Lower lobe of right lung (tissue), 2 donors: ENCODE measurements at places on chromosomes 13 and 19.

- no peaks in the 10 kb centered on the region for H3K4me1 ChIP-seq
- no peak overlapping the region for H3K27ac ChIP-seq
- H3K27me3 ChIP-seq = no peaks in the 10 kb centered on the region
- H3K4me3 ChIP-seq = no peak overlapping the region
- DNase-seq = no peak
These were observed 1198.2 kb upstream of the PCDH9 start for GRCh38 chr13:68428292-68428691.

- H3K36me3 ChIP-seq = no peaks in the 10 kb centered on the region
- no peaks in the 10 kb centered on the region for H3K4me1 ChIP-seq
- no peak overlapping the region for H3K4me3 ChIP-seq
- DNase-seq = no peak
- no peaks in the 10 kb centered on the region for H3K27me3 ChIP-seq
These were observed 713.8 kb upstream of the GPC6 start for GRCh38 chr13:92512852-92513251.

DNA sequence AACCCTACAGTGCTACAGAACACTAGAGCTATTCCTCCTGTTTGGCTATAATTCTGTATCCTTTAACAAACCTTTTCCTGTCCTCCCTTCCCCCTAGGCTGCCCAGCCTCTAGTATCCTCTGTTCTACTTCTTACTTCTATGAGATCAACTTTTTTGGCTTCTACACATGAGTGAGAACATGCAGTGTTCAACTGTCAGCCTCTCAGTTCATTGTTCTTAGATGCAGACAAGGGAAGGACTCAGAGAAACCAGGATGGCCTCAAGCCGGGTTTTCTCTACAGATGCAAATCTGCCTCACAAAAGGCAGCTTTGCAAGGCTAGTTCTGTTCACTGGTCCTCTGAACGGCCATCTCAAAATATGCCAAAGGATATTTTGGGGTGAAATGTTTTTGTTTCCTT, 18.4 kb downstream of the AMER2 start:
- H3K27ac ChIP-seq = no peak overlapping the region
- H3K27me3 ChIP-seq = peaks cover 9% of the 10 kb centered on the region
- no peaks in the 10 kb centered on the region for H3K4me1 ChIP-seq
- no peaks in the 10 kb centered on the region for H3K36me3 ChIP-seq
- no peak overlapping the region for H3K4me3 ChIP-seq

- no peak overlapping the region for H3K4me3 ChIP-seq
- H3K4me1 ChIP-seq = peaks cover 38% of the 10 kb centered on the region
- H3K36me3 ChIP-seq = no peaks in the 10 kb centered on the region
- no peak for DNase-seq
These were observed 100.2 kb upstream of the MBNL2 start for GRCh38 chr13:97121894-97122293.

DNA sequence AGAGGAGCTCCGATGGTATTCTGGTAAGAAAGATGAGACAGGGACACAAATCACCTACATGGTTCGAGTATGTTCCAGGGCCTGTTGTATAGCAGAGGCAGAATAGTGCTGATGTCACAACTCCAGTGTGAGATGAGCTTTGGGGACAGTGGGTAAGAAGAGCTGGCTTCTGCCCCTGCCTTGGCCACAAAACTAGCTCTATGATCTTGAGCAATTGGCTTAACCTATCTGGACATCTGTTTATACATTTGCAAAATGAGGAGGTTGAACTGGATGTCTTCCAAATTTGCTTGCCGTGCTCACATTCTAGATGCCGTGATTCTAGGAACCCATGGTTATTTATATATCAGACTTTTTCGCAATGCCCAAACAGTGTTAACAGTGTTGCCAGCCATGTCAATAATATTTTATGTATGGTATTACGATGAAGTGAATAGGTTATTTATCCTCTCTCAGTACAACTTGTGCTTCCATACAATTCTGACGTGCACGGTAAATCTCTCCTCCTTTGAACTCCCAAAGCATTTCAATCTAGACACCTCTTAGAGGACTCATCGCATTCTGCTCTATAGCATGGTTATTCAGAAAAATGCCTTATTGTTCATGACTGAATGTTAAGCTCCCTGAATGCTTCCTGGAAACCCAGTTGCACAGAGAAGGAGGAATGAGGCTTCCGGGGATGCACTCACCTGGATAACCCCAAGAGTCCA, 316.0 kb downstream of the FOXO1 start:
- H3K4me1 ChIP-seq = peaks cover 20% of the 10 kb centered on the region
- no peak for DNase-seq
- H3K27ac ChIP-seq = no peak overlapping the region
- no peaks in the 10 kb centered on the region for H3K27me3 ChIP-seq
- H3K36me3 ChIP-seq = no peaks in the 10 kb centered on the region
- no peak overlapping the region for H3K4me3 ChIP-seq

DNA sequence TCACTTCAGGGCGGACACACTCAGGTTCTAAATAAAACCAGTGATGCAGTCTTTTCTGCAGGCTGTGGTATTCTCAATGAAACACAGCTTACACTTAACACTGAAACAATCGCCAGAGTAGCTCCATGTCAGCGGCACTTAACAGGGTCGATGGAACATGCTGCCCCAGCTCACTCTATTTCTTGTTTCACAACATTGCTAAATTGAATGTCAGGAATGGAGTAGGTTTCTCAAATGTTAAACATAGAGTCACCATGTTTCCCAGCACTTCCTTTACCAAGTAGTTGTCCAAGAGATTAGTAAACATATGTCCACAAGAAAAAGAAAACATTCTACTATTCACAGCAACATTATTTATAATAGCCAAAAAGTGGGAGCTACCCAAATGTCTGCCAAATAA, 306.9 kb downstream of the SLITRK6 start:
- H3K4me3 ChIP-seq = no peak overlapping the region
- H3K27ac ChIP-seq = no peak overlapping the region
- H3K4me1 ChIP-seq = no peaks in the 10 kb centered on the region
- H3K27me3 ChIP-seq = no peaks in the 10 kb centered on the region
- no peaks in the 10 kb centered on the region for H3K36me3 ChIP-seq
- no peak for DNase-seq

- H3K36me3 ChIP-seq = peaks cover 45% of the 10 kb centered on the region
- no peaks in the 10 kb centered on the region for H3K4me1 ChIP-seq
These were observed 17.7 kb upstream of the CSNK1G2 start for GRCh38 chr19:1923319-1923718.

DNA sequence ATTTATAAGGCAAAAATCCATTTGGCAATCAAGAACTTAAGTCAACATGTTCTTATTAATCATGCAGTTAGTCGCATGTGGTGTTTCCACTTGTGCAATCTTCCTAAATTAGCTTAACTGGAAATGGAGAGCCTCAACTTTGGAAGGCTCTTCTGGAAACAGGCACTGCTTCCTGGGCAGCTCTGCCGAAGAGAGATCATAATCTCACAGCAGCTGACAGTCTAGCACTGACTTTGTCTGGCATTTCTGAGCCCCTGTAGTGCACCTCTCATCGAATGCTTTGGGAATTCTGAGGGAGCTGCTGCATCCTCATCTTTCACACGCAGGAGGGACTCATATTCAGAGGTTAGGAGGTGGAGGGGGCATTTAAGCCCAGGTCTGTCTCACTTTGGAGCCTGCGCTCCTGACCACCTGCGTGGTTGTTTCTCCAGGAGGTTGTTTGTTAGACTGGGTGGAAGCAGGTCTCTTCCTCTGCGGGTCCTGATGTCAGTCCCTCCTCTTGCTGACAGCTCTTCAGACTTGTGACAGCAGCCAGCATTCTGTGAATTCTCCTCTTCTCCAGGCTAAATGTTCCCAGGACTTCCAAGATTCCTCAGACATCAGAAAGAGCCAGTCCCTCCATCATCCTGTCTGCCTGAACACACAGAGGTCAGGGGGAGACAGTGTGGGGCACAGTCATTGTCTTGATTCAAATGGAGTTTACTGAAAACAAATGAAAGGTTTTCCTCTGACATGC, 100.4 kb upstream of the GJB6 start:
- H3K4me1 ChIP-seq = peaks cover 5% of the 10 kb centered on the region
- no peak overlapping the region for H3K27ac ChIP-seq
- H3K36me3 ChIP-seq = no peaks in the 10 kb centered on the region
- H3K4me3 ChIP-seq = no peak overlapping the region

- no peaks in the 10 kb centered on the region for H3K36me3 ChIP-seq
- DNase-seq = no peak
- H3K27ac ChIP-seq = peak overlapping the region; percentile 27
- H3K4me3 ChIP-seq = no peak overlapping the region
- H3K27me3 ChIP-seq = no peaks in the 10 kb centered on the region
These were observed 14.1 kb downstream of the BRD4 start for GRCh38 chr19:15318241-15318691.

DNA sequence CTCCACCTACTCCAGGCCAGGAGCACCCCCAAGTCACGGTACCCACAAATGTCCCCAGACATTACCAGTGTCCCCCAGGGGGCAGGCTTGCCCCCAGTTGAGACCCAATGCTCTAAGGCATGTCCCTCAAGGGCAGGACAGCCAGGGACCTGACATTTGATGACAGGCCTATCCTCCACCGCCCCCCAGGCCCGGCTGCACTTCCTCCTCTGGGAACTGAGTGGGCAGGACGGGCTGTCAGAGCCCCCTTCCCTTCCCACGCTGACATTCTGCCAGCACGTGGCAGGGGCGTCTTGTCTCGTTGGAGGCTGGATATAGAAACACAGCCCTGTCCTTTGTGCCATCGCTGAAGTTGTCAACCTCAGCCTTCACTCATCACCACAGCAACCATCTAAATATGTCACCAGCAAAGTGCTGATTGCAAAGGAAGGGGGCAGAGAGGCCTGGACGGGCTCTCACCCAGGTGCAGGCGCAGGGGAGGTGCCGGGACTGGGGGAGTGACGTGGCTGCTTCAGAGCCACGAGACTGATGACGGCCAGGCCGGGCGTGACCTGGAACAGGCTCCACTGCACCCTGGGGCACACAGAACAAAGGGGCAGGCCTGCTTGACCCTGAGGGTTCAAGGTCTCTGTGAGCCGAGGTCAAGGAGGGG, 38.4 kb downstream of the GNG7 start:
- H3K27ac ChIP-seq = no peak overlapping the region
- H3K36me3 ChIP-seq = no peaks in the 10 kb centered on the region
- H3K4me3 ChIP-seq = no peak overlapping the region
- DNase-seq = no peak
- H3K4me1 ChIP-seq = no peaks in the 10 kb centered on the region

DNA sequence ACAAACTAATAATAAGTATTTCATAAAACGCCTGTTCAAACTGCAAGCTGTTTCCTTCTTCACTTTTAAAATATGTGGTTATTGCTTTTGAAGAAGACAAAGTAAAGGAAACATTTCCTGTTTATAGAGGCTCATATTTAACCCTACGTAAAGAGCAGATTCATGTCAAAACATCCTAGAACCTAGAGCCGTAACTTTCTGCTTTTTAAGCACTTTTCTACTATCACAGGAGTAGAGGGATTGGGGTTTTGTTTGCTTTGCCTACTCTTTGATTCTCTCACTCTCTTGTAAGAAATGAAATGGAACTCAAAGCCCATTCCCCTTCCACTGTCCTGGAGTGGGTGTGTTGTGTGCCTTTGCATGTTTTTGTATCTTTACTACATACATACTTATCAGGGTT, 54.0 kb upstream of the GPR183 start:
- no peak overlapping the region for H3K4me3 ChIP-seq
- no peak overlapping the region for H3K27ac ChIP-seq
- H3K27me3 ChIP-seq = no peaks in the 10 kb centered on the region
- peaks cover 3% of the 10 kb centered on the region for H3K36me3 ChIP-seq

DNA sequence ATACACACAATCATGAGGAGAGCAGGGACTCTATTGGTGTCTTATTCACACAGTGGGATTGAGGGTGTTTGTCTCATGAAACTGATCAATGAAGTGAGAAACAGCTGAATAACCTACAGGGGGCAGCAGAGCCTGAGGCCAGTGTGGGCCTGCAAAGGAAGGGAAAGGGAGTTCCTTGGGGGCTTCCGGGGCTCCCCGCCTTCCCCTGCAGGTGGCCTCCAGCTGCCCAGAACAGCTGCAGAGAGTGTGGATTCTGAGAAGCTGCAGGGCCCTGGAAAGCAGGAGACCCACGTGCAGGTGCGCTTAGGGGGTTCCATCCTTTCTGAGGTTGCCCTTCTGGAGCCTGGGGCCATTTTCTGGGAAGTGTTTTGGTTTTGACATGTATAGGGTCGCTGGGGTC, 20.1 kb downstream of the ZNF763 start:
- no peaks in the 10 kb centered on the region for H3K36me3 ChIP-seq
- no peak for DNase-seq
- H3K4me1 ChIP-seq = peaks cover 6% of the 10 kb centered on the region
- H3K27me3 ChIP-seq = no peaks in the 10 kb centered on the region
- H3K4me3 ChIP-seq = no peak overlapping the region

- no peak overlapping the region for H3K27ac ChIP-seq
- H3K27me3 ChIP-seq = peaks cover 24% of the 10 kb centered on the region
- H3K36me3 ChIP-seq = no peaks in the 10 kb centered on the region
- no peak overlapping the region for H3K4me3 ChIP-seq
- no peak for DNase-seq
These were observed 27.1 kb upstream of the PARP4 start for GRCh38 chr13:24539500-24540165.

GRCh38 chr13:43835701-43836100, 43.8 kb downstream of the CCDC122 start:
- no peak overlapping the region for H3K4me3 ChIP-seq
- no peaks in the 10 kb centered on the region for H3K36me3 ChIP-seq
- no peak for DNase-seq
- no peak overlapping the region for H3K27ac ChIP-seq
- no peaks in the 10 kb centered on the region for H3K4me1 ChIP-seq
- no peaks in the 10 kb centered on the region for H3K27me3 ChIP-seq

GRCh38 chr13:63481334-63481733, 2065.7 kb upstream of the PCDH20 start:
- no peak overlapping the region for H3K27ac ChIP-seq
- no peaks in the 10 kb centered on the region for H3K4me1 ChIP-seq
- H3K4me3 ChIP-seq = no peak overlapping the region
- H3K27me3 ChIP-seq = no peaks in the 10 kb centered on the region
- DNase-seq = no peak
- H3K36me3 ChIP-seq = no peaks in the 10 kb centered on the region

GRCh38 chr19:28454083-28454482, 758.9 kb downstream of the UQCRFS1 start:
- no peak overlapping the region for H3K27ac ChIP-seq
- no peak for DNase-seq
- no peaks in the 10 kb centered on the region for H3K27me3 ChIP-seq
- H3K4me1 ChIP-seq = no peaks in the 10 kb centered on the region
- no peaks in the 10 kb centered on the region for H3K36me3 ChIP-seq

DNA sequence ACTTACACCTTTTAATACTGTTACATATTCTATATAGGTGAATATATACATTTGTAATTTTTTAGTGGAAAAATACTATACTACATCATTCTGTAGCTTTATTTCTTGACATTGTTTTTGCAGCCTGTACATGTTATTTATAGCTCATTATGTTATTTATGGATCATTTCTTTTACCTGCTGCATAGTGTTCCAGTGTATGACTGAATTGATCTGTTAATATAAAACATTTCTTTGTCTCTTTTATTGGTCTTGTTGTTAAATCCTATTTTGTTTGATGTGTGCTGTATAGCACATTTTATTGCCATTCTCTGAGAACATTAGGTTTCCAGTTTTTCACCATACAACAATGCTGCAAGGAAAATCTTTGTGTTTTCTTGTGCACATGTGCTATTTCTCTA, 2.4 kb downstream of the SETDB2 start:
- H3K4me3 ChIP-seq = no peak overlapping the region
- H3K4me1 ChIP-seq = peaks cover 35% of the 10 kb centered on the region

GRCh38 chr13:109764470-109765291, 21.7 kb downstream of the IRS2 start:
- H3K36me3 ChIP-seq = peaks cover 7% of the 10 kb centered on the region
- no peaks in the 10 kb centered on the region for H3K27me3 ChIP-seq
- no peak for DNase-seq
- H3K4me3 ChIP-seq = no peak overlapping the region

GRCh38 chr13:98686270-98686669, 66.2 kb downstream of the SLC15A1 start:
- H3K36me3 ChIP-seq = no peaks in the 10 kb centered on the region
- DNase-seq = no peak
- H3K27ac ChIP-seq = no peak overlapping the region
- H3K27me3 ChIP-seq = no peaks in the 10 kb centered on the region
